ENCODE measurements at places on chromosomes 6 and 20.

DNA sequence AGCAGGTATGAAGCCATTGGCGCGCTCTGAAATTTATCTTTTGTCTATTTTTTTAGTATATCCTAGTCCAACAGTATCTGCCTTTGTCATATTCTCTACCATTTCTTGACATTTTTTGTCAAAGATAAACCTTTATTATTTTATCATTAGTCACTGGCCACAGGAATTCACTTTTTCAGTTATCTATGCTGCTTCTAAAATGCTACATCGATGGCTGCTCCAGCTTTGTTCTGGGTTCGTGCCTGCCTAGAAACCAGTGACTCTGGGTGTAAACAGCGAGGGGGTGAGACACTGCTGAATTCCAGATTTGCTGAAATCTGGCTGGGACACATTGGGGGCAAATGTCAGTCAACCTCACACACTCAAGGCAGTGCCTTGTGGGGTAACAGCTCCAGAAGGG is 193.4 kb downstream of the CDC5L start:
- DNase-seq = no peak

GRCh38 chr6:138264372-138264880 is 46.1 kb upstream of the PBOV1 start:
- peak; percentile 5 for DNase-seq

DNA sequence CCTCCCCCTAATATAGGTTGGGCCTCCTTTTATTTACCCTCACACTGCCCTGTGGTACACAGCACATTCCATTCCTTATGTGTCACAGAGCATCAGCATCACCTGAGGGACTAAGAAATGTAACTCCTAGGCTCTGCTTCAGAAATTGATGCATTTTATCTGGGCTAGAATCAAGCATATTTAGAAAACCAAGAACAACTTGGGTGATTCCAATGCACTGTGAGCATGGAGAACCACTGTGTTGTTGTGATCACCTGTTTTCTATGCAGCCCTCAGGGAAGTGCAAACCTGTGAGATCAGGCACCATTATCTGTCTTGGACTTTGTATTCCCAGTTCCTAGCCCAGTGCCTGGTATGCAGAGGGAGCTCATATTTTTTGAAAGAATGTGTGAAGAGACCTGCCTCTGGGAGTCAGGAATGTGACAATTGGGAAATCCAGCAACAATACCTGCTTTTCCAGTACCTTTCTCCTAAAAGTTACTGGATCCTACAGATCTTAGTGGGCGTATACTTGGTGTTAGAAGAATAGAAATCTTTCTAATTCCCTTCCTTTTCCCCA is 7.0 kb downstream of the KAT14 start:
- DNase-seq = no peak

DNA sequence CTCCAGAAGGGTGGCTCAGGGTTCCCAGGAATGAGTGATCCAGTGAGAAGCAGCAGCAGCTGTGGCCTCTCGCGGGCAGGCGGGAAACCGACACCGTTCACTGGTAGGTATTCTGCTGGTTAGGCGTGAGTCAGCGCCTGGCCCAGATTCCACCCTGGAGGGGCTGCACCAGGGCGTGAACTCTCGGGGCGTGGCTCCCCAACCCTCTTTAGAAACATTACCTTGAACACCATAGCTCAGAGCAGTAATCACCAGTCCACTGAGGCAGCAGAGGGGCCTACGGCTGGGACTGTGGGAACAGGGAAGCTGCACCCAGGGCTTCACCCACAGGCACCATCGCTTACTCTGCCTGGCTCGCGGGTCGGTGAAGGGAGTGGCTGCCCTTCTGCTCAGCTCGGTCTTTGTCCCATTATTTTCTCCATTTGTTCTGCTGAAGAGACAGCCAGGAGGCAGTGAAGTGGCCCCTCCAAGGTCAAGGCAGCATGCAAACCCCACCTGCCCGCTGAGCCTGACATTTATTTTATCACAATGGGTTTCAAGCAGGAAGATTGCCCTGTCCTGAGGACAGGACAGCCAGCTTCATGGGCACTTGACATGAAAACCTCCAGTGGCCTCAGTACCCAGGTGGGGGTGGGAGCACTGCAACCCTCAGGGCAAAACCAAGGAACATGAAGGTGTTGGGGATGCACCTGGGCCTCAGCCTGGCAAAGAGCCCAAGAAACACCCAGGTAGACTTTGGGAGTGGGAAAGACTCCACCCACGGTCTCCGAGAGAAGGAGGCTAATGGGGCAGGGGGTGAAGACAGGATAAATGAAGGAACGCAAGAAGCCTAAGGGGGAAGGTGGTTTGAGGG is 51.0 kb upstream of the CD93 start:
- no peak for DNase-seq

GRCh38 chr20:61730631-61731362 is 334.9 kb downstream of the TAF4 start:
- no peak for DNase-seq

- no peak for DNase-seq
Observed at GRCh38 chr20:49747707-49748524, 34.2 kb upstream of the B4GALT5 start.

- no peak for DNase-seq
Observed at GRCh38 chr6:139150920-139151319, 16.0 kb downstream of the HECA start.

DNA sequence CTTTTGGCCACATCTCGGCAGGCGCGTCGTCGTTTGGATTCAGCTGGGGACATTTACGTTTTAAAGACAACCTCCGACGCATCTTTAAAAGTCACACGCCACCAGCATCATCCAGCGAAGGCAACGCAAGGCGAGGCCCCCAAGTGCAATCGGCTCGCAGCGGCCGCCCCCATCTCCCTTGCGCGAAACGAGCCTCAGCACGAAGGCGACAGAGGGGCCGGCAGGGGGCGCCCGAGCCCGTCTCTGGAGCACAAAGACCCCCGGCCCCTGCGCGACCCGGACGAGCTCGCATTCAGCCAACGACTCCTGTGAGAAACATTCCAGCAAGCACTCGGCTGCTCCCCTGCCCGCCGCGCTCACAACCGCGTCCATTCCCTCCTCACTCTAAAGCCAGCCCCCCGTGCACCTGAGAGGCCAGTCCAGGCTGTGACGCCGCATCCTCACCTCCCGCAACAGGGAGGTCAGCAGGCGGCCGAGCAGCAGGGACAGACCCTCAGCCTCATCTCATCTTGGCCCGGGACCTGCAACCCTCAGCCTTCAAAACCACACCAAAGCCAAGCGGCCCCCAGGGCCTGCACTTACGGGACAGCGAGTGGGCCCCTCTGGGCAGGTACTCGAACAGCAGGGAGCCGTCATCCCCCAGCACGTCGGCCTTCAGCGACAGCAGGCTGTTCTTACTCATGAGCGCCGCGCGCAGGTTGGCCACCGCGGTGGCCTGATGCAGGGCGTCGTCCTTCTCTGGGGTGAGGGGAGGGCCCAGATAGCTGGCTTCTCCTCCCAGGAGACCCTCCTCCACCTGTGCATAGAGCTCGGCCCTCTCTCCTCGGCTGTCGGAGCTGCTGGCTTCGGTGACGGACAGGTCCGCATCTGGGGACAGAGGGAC is 35.8 kb downstream of the SLC2A4RG start:
- peak; percentile 58 for DNase-seq

GRCh38 chr6:127566651-127567050 is 10.3 kb upstream of the C6orf58 start:
- no peak for DNase-seq

DNA sequence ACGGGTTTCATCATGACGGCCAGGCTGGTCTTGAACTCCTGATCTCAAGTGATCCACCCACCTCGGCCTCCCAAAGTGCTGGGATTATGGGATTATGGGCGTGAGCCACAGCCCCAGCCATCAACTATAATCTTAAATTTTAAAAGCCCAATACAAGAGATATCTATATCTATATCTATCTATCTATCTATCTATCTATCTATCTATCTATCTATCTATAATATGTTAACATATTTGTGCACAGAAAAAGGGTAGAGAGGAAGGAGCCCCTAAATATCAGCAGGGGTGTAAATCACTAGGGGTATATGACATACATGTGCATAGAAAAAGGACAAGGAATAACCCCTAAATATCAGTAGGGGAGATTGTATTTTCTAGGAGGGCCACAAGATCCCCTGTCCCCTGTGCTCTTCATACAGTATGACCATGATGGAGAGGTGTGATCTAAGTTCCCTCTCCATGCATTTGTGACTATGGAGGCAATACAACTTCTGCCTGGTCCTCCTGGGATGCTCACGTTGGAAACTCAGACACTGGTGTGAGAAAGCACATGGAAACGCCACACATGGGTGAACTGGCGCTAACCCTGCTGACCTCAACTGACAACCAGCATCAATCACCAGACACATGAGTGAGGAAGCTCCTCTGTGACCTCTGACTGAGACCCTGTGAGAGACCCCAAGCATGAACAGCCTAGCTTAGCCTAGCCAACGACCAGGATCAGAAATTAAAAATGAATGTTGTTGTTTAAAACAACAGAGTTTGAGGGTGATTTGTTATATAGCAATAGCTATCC is 1.2 kb upstream of the SPATS1 start:
- DNase-seq = no peak

GRCh38 chr20:45890077-45890984 is 677 bp downstream of the NEURL2 start:
- DNase-seq = peak; percentile 83

GRCh38 chr6:141103246-141103645 is 1029.5 kb upstream of the GJE1 start:
- DNase-seq = no peak

DNA sequence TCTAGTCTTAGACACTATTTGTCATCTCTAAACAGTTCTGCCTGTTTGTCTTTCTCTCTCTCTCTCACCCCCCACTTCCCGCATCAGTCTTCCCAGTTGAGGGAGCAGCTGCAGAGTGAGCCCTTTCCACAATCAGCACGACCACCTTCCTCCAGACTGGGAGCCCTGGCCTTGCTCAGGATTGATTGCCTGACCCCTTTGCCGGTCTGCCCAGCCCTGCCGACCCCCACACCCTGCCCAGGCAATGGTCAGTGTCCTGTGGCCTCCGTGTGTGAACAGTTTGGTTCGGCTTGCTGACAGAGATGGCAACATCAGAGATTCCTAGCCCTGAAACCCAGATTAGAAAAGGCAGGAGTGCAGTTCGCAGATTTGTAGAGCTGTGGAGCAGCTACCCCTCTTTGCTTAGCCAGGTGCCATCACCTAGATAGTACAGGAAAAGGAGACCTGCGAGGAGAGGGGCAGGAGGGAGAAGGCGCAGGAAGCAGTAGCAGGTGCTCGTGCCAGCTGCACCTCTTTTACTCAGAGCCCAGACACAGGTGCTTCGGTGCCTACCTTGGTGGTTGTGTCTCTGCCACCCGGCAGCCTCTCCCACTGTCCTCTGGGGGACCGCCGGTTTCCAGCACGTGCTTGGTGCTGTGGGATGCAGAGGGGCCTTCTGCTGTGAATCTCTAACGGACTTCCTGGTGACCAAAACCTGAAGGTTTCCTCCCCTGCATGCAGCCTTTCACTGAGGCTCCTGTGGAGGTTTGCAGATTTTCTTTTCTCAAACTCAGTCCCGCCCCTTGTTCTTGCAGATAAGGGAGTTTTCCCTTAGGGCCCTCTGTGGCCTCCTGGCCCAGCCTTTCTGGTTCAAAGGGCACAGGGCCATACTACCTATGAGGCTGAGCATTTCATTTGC is 92.4 kb downstream of the SCML4 start:
- no peak for DNase-seq

DNA sequence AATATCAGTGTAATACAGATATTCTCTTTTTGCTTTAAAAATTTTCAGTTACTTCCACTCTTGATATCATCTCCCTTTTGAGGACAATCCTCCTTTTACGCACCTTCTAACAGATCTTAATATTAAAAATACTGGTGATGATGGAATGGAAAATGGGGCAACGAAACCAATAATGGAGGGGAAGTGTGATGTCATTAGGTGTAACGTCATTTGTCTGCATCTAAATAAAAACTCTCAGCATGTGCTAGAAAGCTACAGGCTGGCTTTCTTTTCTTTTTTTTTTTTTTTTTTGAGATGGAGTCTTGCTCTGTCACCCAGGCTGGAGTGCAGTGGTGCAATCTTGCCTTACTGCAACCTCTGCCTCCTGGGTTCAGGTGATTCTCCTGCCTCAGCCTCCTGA is 66.5 kb downstream of the IYD start:
- DNase-seq = no peak

GRCh38 chr20:25032478-25033264 is 25.3 kb downstream of the ACSS1 start:
- no peak for DNase-seq

DNA sequence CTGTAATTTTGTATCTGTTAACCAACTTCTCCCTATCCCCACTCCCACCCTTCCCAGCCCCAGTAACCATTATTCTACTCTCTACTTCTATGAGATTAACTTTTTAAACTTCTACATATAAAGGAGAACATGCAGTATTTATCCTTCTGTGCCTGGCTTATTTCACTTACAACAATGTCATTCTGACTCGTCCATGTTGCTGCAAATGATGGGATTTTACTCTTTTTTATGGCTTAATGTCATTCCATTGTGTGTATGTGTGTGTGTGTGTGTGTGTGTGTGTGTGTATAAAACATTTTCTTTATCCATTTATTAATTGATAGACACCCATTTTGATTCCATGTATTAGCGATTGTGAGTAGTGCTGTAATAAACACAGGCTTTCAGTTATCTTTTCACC is 76.1 kb downstream of the COL19A1 start:
- no peak for DNase-seq

DNA sequence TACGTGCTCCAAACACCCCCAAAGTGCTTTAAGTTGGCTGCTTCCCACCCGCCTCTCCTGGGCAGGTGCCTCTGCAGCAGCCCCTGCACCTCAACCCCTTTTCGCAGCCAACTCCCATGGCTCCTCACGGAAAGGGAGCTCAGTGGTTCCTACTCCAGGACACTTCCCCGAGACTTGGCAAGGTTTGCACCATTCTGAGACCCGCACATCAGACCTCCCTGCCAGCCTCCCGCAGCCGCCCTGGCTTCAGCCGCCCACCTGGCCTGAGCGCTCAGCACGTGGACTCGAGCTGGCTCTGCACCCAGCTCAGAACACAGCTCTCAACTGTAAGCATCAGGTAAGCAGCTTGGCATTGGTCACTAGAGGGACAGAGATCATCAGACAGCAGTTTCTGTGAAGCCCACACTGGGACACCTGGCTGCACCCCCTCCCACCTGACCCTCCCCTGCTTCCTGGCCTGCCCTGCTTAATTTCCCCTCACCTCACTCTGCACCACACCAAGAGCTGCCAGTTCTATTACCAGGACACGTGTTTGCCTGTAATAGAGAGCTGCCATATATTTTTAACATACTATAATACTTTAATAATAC is 28.5 kb downstream of the GMDS start:
- no peak for DNase-seq

- DNase-seq = no peak
Observed at GRCh38 chr6:161181121-161181520, 92.7 kb downstream of the AGPAT4 start.

DNA sequence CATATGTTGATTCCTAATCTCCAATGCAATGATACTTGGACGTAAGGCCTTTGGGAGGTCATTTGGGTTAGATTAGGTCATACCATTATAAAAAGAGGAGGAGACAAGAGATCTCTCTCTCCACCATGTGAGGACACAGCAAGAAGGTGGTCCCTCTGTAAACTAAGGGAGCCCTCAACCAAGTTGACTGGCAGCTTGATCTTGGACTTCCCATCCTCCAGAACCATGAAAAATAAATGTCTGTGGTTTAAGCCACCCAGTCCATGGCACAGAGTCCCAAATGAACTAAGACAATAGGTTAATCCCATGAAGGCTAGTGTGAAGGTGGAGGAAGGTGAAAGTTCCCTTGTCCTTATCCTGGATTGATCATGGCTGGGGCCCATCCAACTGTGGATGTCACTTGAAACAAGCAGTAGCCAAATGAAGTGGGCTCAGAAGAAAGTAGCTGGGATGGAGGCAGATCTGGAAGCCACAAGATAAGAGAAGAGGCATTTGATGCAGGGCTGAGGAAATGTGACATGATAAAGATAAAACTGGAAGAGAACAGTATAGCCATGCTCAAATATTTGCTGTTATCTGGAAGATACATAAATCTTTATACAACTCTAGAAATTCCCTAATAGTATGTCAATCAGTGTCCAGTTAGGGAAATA is 99.9 kb downstream of the BANF2 start:
- DNase-seq = no peak
